ENCODE measurements at places on chromosomes 4 and X. TPM values are rescaled to one million over a fixed set of nuclear protein-coding genes. Genes with fewer than 3 reads are reported as not detected.
A peak's percentile ranks its signal among the peaks of the same experiment; 100 is the strongest.

- no peak overlapping the region for H3K4me3 ChIP-seq
- H3K4me1 ChIP-seq = peaks cover 5% of the 10 kb centered on the region
- H3K36me3 ChIP-seq = no peaks in the 10 kb centered on the region
- no peak overlapping the region for H3K27ac ChIP-seq
- no peak for DNase-seq
- no peaks in the 10 kb centered on the region for H3K27me3 ChIP-seq
These were observed 27.2 kb upstream of the SLC25A4 start for GRCh38 chr4:185115827-185116232.

- H3K27me3 ChIP-seq = no peaks in the 10 kb centered on the region
- H3K36me3 ChIP-seq = no peaks in the 10 kb centered on the region
- no peak overlapping the region for H3K4me3 ChIP-seq
- DNase-seq = no peak
- H3K4me1 ChIP-seq = no peaks in the 10 kb centered on the region
These were observed 599.3 kb downstream of the SPRY1 start for GRCh38 chr4:123995936-123996335.

Gene NOX1
- 0.33 TPM for total RNA-seq

- no peaks in the 10 kb centered on the region for H3K36me3 ChIP-seq
- no peaks in the 10 kb centered on the region for H3K4me1 ChIP-seq
- H3K27me3 ChIP-seq = no peaks in the 10 kb centered on the region
- H3K27ac ChIP-seq = no peak overlapping the region
- DNase-seq = no peak
These were observed 309.2 kb upstream of the EMCN start for GRCh38 chr4:100826808-100827548.

- no peaks in the 10 kb centered on the region for H3K36me3 ChIP-seq
- DNase-seq = no peak
- H3K27ac ChIP-seq = no peak overlapping the region
- no peak overlapping the region for H3K4me3 ChIP-seq
- H3K27me3 ChIP-seq = no peaks in the 10 kb centered on the region
- no peaks in the 10 kb centered on the region for H3K4me1 ChIP-seq
These were observed 215.8 kb upstream of the LEF1 start for GRCh38 chr4:108384544-108384943.

- H3K27ac ChIP-seq = no peak overlapping the region
- DNase-seq = no peak
- no peak overlapping the region for H3K4me3 ChIP-seq
- no peaks in the 10 kb centered on the region for H3K36me3 ChIP-seq
These were observed 804.6 kb upstream of the TENM3 start for GRCh38 chr4:181438641-181439040.

Gene MGAT4D
- total RNA-seq = not detected

DNA sequence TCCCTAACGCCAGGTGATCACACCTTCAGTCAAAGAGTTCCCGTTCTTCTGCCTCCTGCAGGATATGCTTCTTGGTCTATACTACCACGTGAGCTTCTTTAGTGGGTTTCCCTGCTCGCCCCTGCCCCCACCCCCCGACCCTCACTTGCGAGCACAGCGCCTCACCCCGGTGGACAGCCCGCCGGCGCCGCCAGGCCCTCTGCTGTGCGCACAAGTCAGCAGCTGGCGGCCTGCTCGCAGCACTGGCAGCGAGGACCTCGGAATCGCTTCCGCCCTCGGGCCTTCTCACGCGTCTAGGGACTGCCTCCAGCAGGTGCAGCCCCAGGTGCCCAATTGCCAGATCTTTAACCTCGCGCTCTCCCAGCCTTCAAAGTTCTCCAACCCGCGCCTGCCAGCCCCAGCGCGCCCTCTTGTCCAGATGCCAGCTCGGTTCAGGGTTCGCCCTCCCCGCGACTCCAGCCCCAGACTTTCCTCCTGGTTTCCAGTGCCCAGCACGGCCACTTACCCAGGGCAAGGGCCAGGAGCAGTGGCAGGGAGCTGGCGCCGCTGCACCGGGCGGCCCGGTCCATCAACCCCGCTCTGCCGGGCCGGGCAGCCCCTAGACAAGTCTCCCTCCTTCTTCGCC is 454 bp downstream of the BTC start:
- H3K4me1 ChIP-seq = peaks cover 33% of the 10 kb centered on the region
- peak overlapping the region; percentile 65 for H3K4me3 ChIP-seq
- H3K27ac ChIP-seq = peak overlapping the region; percentile 93
- no peaks in the 10 kb centered on the region for H3K27me3 ChIP-seq
